ENCODE measurements at places on chromosomes 11 and 22. TPM values are rescaled to one million over a fixed set of nuclear protein-coding genes. Genes with fewer than 3 reads are reported as not detected.

Gene FOLR3
- total RNA-seq: not detected

Gene GGTLC2
- total RNA-seq: not detected

Gene IGLL1
- total RNA-seq: not detected

Gene FOLH1
- total RNA-seq: not detected

Gene PLEKHA7
- 0.37 TPM for total RNA-seq

Gene LDHAL6A
- total RNA-seq: not detected

Gene SBF1
- 86.1 TPM for total RNA-seq

Gene PRMT3
- total RNA-seq: 30.9 TPM

Gene RTN4R
- total RNA-seq: 39.2 TPM
